ENCODE measurements at places on chromosomes 2 and 18.

- H3K27ac ChIP-seq, result no peak overlapping the region
- no peak for DNase-seq
- peaks cover 5% of the 10 kb centered on the region for H3K4me1 ChIP-seq
- H3K27me3 ChIP-seq, result no peaks in the 10 kb centered on the region
Measured at GRCh38 chr2:159010340-159010739, 41.9 kb downstream of the TANC1 start.

- H3K4me3 ChIP-seq, result no peak overlapping the region
- peaks cover 53% of the 10 kb centered on the region for H3K4me1 ChIP-seq
- peaks cover 19% of the 10 kb centered on the region for H3K36me3 ChIP-seq
- H3K27ac ChIP-seq, result peak overlapping the region; percentile 22
- no peaks in the 10 kb centered on the region for H3K27me3 ChIP-seq
- DNase-seq, result no peak
Measured at GRCh38 chr2:224532441-224532840, 52.7 kb downstream of the CUL3 start.

- DNase-seq, result no peak
- H3K27me3 ChIP-seq, result no peaks in the 10 kb centered on the region
- H3K4me1 ChIP-seq, result no peaks in the 10 kb centered on the region
- no peaks in the 10 kb centered on the region for H3K36me3 ChIP-seq
Measured at GRCh38 chr2:184765112-184765895, 167.0 kb downstream of the ZNF804A start.

- H3K36me3 ChIP-seq, result no peaks in the 10 kb centered on the region
- H3K27me3 ChIP-seq, result peaks cover 6% of the 10 kb centered on the region
- H3K4me1 ChIP-seq, result no peaks in the 10 kb centered on the region
- peak overlapping the region; percentile 37 for H3K27ac ChIP-seq
Measured at GRCh38 chr2:197628043-197628500, 47.3 kb downstream of the RFTN2 start.

DNA sequence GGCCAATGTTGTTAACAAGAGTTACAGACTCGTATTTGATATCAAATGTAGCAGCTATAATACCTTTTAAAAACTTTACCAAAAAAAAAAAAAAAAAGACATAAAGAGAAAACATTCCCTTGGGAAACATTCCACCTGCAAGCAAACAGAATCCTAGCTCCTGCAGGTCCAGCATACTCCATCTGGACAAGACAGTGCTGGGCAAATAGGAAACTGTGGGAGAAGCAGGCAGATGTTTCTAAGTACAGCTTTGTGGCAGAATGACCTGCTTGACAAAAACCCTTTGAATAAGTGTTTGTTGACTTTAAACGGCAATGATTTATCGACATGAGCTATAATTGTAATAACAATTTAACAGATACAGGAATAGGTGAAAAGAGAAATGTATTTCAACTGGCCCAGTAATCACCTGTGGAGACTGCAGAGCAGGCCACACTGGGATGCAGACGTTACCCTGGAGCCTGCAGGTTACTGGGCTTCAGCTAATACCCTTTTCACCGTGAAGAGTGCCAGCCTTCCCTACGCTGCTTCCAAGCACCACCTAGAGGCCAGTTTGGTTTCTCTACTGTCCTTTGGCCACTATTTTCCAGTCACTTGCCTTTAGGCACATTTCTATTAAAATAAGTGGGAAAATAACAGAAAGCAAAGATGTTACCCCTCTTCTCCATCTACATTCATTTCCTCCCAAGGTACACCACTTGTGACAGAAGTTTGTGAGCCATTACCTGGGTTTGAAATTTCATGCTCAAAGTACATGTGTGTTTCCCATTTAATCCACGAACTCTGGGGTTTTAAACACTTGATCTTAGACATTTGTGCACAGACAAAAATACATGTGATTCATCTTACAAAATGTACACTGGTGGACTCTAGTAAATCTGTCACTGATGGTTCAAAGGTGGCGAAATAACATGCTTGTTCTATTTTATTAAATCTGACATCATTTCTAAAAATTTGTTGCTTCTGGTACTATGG, 96.9 kb upstream of the ZNF397 start:
- peak overlapping the region; percentile 3 for H3K27ac ChIP-seq
- peaks cover 5% of the 10 kb centered on the region for H3K4me1 ChIP-seq
- no peak overlapping the region for H3K4me3 ChIP-seq
- peak; percentile 9 for DNase-seq
- H3K36me3 ChIP-seq, result peaks cover 9% of the 10 kb centered on the region
- H3K27me3 ChIP-seq, result no peaks in the 10 kb centered on the region

DNA sequence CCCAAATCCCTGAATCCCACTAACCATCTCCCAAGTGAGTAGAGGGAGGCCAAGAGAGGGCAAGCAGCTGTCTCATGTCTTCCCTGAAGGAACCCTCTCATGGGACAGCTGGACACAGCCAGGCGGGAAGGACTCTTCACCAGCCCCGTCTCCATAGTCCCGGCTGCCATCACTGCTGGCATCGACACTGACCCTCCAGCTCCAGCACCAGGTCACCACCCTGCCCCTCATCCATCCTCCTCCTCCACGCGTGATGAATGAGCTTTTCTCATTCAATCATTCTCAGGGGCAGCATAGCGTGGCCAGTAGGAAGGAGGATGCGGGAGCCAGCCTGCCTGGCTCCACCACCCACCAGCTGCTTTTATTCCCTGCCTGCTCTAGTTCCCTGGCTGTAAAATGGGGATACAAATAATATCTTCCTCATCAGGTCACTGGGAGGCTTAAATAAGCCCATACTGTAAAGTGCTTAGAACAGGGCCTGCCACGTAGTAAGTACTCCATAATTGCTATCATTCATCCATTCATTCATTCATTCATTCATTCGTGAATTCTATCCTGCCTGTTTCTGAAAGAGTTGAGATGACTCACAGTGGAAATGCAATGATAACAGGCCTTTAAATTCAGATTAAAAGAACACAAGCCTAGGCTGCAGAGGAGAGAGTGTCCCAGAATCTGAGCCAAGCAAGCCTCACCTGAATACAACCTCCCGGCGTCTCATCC, 30.5 kb upstream of the FOSL2 start:
- H3K27me3 ChIP-seq, result no peaks in the 10 kb centered on the region
- H3K36me3 ChIP-seq, result peaks cover 2% of the 10 kb centered on the region
- peaks cover 59% of the 10 kb centered on the region for H3K4me1 ChIP-seq
- peak overlapping the region; percentile 93 for H3K27ac ChIP-seq
- DNase-seq, result no peak

DNA sequence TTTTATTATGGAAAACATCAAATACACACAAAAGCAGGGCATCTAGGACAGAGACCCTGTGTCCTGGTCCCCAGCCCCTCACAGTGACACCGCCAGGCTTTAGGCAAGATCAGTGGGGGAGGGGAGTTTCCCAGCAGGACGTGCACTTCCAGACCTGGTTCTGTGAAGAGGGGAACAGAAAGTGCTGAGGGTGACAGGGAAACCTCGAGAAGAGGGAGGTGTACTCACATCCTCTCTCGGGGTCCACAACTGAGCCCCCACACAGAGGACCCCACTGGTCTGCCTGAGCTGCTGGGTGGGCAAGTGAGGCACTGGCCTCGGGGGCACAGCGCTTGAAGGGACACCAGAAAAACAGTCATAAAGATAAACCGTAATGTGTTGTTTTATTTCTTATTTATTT, 4.4 kb upstream of the GPR35 start:
- no peaks in the 10 kb centered on the region for H3K27me3 ChIP-seq
- no peaks in the 10 kb centered on the region for H3K36me3 ChIP-seq
- peak overlapping the region; percentile 88 for H3K27ac ChIP-seq
- H3K4me3 ChIP-seq, result no peak overlapping the region

- no peak for DNase-seq
- H3K36me3 ChIP-seq, result peaks cover 4% of the 10 kb centered on the region
- H3K27ac ChIP-seq, result peak overlapping the region; percentile 8
- H3K4me3 ChIP-seq, result no peak overlapping the region
- peaks cover 15% of the 10 kb centered on the region for H3K4me1 ChIP-seq
Measured at GRCh38 chr2:20304411-20304810, 46.2 kb downstream of the PUM2 start.

- H3K36me3 ChIP-seq, result peaks cover 8% of the 10 kb centered on the region
- H3K27ac ChIP-seq, result no peak overlapping the region
- no peak overlapping the region for H3K4me3 ChIP-seq
- peaks cover 23% of the 10 kb centered on the region for H3K4me1 ChIP-seq
Measured at GRCh38 chr2:71223767-71224333, 3.1 kb downstream of the PAIP2B start.

DNA sequence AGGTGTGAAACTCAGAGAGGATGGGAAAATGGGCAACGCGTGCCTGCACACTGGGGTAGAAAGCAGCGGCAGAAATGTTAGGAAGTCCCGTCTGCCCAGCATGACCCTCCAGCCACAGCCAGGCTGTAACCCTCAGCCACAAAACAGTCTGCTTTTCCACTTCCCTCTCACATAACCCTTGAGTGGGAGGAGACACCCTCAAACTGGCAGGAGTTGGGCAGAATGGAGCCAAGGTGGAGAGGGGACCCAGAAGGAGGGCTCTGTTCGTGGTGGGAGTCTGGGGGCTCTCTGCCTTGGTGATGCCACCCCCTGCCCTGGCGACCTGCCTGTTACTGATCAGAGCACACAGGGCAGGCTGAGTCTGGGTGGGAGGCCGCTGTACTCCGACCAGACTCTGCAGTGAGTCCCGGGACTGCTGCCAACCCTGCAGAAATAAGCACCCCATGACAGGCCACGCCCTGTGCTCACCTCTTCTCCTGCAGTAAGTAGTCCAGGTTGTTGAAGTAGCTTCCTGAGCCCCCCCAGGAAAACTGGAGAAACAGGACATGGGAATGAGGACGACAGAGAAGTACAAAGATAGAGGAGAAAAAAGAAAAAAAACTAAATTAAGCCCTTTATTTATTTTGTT, 16.0 kb downstream of the FAM178B start:
- DNase-seq, result no peak
- H3K4me1 ChIP-seq, result peaks cover 32% of the 10 kb centered on the region
- H3K27me3 ChIP-seq, result peaks cover 9% of the 10 kb centered on the region
- H3K36me3 ChIP-seq, result no peaks in the 10 kb centered on the region
- no peak overlapping the region for H3K4me3 ChIP-seq

DNA sequence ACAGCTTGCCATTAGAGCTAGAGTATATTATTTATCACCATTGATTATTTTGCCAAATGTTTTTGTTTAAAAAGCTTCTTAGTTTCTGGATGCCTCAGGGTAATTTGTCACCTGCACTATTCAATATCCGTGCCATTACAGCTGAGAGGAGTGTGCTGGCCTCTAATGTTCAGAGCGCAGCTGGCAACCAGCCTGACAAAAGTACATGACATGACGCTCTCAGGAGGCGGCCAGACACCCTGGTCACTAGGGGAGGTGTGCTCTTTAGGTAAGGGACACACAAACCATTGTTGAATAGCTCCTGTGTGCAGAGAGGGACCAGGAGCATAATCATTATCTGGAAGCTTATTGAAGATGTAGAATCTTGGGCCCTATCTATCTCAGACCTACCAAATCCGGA, 20.3 kb downstream of the LIMS1 start:
- no peak overlapping the region for H3K27ac ChIP-seq
- peaks cover 3% of the 10 kb centered on the region for H3K36me3 ChIP-seq
- H3K27me3 ChIP-seq, result no peaks in the 10 kb centered on the region

DNA sequence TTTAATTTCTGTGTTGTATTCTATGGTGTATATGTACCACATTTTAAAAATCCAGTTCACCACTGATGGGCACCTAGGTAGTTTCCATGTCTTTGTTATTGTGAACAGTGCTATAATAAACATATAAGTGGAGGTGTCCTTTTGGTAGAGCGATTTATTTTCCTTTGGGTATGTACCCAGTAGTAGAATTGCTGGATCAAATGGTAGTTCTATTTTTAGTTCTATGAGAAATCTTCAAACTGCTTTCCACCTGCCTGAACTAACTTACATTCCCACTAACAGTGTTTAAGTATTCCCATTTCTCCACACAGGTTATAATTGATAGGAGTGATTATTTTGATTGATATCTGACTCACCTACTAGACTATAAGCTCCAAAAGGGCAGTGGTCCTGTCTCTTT, 148.2 kb downstream of the BABAM2 start:
- H3K4me3 ChIP-seq, result no peak overlapping the region
- H3K36me3 ChIP-seq, result peaks cover 2% of the 10 kb centered on the region
- H3K4me1 ChIP-seq, result peaks cover 3% of the 10 kb centered on the region
- H3K27me3 ChIP-seq, result no peaks in the 10 kb centered on the region

DNA sequence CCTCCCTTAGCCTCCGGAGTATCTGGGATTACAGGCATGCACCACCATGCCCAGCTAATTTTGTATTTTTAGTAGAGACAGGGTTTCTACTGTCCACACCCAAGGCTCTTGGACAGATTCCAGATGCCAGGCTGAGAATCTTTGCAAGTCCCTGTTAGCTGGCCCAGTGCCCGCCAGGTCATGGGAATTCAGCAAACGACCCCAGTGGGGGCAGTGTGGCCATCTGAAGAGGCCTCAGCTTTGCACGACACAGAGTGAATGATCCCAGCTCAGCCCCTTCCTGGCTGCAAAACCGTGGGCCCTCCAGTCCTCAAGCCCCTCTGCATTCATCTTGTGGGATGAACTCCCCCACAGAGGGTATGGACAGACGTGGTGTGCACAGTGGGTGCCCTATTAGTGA, 179.5 kb upstream of the ID2 start:
- H3K27ac ChIP-seq, result no peak overlapping the region
- no peaks in the 10 kb centered on the region for H3K36me3 ChIP-seq
- no peak for DNase-seq
- H3K4me3 ChIP-seq, result no peak overlapping the region

DNA sequence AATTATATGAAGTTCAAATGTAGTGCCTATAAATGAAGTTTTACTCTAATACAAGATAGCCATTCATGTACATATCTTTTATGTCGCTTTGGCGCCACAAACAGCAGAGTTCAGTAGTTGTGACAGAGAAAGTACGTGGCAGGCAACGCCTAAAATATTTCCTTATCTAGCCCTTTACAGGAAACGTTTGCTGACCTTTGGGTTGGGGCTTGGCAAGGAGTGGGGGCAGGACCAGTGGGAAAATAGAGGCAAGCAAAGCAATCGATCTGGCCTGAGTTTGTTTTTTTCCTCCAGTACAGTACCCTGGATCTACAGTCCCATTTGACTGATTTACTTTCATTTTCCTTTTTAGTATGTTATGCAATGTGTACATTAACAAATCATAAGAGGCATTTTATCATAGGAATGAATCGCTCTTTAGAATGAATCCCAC, 13.1 kb downstream of the CCDC68 start:
- peak overlapping the region; percentile 92 for H3K27ac ChIP-seq
- H3K27me3 ChIP-seq, result peaks cover 8% of the 10 kb centered on the region
- peak overlapping the region; percentile 90 for H3K4me3 ChIP-seq

DNA sequence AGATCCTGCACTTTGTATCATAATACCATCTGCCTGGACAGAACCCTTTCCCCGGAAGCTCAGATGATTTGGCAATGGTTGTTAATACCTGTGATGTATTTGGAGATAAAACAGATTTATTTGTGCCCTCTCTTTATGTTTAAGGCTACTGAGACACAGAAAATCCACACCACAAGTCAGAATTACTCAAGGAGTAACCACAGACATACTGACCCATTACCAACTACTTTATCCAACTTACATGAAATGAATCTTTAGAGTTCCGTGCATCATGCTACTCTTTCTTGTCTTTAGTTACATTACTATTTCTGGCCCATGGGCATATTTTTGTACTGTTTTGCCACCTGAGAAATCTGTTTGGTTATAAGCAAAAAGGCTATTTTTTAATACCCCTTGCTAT, 384.0 kb downstream of the STK39 start:
- H3K27ac ChIP-seq, result no peak overlapping the region
- DNase-seq, result no peak
- no peaks in the 10 kb centered on the region for H3K4me1 ChIP-seq
- H3K36me3 ChIP-seq, result no peaks in the 10 kb centered on the region
- H3K4me3 ChIP-seq, result no peak overlapping the region
- H3K27me3 ChIP-seq, result peaks cover 16% of the 10 kb centered on the region

- H3K36me3 ChIP-seq, result no peaks in the 10 kb centered on the region
- H3K27ac ChIP-seq, result no peak overlapping the region
- no peaks in the 10 kb centered on the region for H3K4me1 ChIP-seq
- DNase-seq, result no peak
- H3K4me3 ChIP-seq, result no peak overlapping the region
Measured at GRCh38 chr18:39453882-39454281, 1888.3 kb upstream of the CELF4 start.

Data from T-helper 17 cell (primary cell).